HCT116 (cell line): ENCODE measurements at places on chromosomes 4 and X. TPM values are rescaled to one million over a fixed set of nuclear protein-coding genes. Genes with fewer than 3 reads are reported as not detected.

GRCh38 chr4:6960628-6961412, 51.2 kb downstream of the TBC1D14 start:
- no peak for DNase-seq

- DNase-seq = no peak
Measured at GRCh38 chr4:6355052-6355451, 85.4 kb downstream of the WFS1 start.

CT47B1 gene
- not detected for total RNA-seq

EVC gene
- total RNA-seq = 0.15 TPM

TDO2 gene
- total RNA-seq = 0.27 TPM
